NCI-H2107 (cell line): ENCODE measurements at places on chromosomes 5 and 9.

DNA sequence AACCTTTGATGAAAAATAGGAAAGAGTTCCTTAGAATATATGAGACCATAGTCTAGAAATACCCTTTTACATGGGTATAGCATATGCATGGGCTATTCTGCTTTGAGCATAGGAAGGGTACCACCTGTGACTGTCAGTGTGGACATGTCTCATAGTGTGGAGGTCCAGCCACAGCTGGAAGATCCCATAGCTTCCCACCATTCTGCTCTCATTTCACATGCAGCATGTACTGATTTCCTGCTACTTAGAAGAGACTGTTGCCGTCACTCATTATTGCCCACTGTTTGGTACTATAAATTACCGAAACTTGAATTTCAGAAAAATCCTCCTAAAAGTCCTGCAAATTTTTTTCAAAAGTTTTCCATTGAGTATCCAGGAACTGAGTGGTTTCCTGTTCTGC is 477.8 kb upstream of the DAB2 start:
- DNase-seq: no peak

GRCh38 chr5:135323701-135324132 is 75.3 kb downstream of the MACROH2A1 start:
- DNase-seq: no peak

DNA sequence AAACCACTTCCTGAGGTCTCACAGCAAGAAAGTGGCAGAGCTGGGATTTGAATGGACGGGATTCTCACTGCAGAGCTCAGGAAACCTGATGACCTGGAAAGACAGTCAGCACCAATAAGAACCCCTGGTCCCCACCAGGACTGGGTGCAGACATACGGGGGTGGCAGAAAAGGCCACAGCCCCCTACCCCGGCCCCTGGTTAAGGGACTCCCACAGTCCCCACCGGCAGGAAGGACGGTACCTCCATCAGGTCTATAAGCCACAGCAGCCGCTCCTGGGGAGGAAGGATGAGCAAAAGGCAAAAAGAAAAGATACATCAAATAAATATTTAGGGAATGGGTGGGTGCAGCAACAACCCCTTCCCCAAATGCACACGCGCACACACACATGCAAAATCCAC is 32.0 kb upstream of the AKNA start:
- DNase-seq: no peak

- no peak for DNase-seq
Observed at GRCh38 chr9:86303316-86303975, 21.1 kb upstream of the ISCA1 start.

- no peak for DNase-seq
Observed at GRCh38 chr9:34185778-34186551, 7.1 kb downstream of the UBAP1 start.

- no peak for DNase-seq
Observed at GRCh38 chr5:165881259-165881658, 2375.8 kb downstream of the MAT2B start.

- DNase-seq: no peak
Observed at GRCh38 chr5:81853030-81853357, 102.1 kb upstream of the SSBP2 start.

DNA sequence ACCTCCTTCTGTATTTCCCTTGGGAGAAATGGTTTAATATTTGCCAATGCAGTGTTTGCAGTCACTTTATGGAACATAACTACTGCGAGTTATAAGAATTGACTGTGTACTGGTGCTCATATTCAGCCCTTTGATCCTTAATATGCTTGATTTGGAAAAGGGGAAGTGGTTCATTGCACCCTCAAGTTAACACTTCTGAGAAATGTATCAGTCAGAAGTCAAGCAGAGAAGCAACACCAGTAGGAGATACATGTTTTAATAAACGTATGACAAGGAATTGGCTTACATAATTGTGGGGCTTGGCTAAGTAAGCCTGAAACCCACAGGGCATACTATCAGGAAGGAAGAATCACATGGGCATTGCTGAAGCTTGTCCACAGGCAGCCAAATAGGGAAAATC is 131.0 kb upstream of the SPRY4 start:
- DNase-seq: no peak

- DNase-seq: no peak
Observed at GRCh38 chr5:58967597-58968281, 384.9 kb downstream of the RAB3C start.

DNA sequence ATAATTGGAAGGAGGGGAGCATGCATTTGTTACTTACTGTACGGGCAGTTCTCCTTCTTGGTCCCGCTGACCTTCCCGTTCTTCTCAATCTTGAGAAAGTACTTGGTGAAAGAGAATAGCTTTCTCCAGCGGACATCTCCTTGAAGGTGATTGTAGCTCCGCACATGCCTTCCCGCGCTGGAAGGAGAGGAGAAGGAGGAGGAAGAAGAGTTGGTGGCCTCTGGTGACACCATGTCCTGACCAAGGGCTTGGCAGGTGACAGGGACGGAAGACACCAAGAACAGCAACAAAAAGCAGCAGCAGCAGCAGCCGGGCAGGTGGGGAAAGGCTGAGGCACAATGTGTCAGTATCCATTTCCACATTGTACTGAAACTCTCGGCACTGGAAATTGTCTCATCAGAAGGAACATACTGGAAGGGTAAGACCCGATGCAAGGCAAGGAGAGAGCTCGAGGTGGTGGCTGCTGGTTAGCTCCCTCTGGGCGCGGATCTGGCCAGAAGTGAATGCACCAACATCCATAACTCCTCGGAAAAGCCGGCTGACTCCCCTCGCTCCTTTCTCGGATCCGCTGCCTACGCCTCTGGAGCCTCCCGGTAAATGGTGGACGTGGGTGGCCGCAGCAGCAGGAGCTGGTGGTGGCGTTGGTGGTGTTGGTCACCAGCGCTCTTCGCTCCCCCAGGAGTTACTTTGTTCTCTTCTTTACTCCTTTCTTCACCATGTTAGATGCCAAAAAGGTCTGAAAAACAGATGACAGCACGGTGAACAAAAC is 715 bp downstream of the FGF10 start:
- DNase-seq: no peak

DNA sequence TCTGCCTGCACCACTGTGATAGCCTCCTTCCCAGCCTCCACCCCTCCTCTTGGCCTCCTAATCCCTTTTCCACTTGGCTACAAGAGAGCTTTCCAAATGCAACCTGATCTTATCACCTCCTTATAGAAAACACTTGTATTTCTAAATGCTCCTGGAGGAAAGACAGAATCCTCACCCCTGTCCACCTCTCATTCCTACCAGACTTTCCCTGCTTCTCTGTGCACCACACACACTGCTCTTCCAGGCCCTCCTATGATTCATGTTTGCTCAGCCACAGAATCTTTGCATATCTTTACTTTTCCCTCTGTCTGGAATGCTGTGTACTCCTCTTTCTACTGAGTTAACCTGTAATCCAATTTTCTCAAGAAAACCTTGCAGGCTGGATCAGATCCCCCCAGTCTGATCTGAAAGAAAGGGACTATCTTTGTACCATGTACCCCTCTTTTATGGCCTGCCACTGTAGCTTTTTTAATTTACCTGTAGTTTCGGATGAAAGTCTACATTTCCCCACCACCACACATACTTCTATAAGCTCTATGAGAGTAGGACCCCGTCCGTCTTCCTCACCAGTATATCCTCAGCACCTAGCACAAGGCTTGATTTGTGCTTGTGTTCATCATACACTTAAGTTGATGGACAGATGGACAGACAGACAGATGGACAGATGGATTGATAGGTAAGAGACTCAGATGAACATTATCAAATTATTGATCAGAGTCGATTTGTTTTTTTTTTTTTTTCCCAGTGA is 95.3 kb downstream of the GALNT10 start:
- DNase-seq: no peak

GRCh38 chr9:113967380-113967779 is 91.3 kb downstream of the ZNF618 start:
- no peak for DNase-seq
